ENCODE measurements at places on chromosomes 7 and 10.
A peak's percentile ranks its signal among the peaks of the same experiment; 100 is the strongest.

GRCh38 chr10:125134483-125134848, 25.9 kb downstream of the CTBP2 start:
- DNase-seq = no peak

DNA sequence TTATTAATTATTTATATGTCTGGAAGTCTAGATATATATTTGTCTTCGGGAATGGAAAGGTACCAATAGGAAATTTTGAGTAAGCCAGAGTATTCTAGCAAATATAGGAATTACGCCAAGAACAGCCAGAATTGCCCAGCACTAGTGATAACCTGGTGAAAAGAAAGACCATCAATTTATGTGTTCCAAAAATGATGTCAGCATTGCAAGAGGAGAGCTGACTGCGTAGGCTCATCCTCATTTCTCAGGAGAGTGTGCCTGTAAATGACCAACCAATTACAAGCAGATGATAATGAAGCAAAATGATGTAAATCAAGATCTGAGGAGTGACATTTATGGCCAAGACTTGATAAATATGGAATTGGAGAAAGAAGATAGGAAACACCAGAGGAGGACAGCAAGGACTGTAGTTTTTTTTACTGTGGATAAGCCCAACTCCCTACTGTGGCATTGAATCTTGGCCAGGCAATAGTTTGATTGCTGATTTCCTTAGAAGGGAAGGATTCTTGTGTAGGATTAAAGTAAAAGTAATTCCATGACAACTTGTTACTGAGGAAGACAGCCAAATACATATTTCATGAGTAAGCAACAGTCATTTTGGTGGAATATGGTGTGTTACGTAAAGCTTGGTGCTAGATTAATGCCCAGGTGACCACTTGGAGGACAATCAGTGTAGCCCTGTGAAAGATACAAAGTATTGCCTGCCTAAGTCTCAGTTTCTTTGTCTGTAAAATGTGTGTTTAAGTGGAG, 590.8 kb downstream of the AUTS2 start:
- no peak for DNase-seq

DNA sequence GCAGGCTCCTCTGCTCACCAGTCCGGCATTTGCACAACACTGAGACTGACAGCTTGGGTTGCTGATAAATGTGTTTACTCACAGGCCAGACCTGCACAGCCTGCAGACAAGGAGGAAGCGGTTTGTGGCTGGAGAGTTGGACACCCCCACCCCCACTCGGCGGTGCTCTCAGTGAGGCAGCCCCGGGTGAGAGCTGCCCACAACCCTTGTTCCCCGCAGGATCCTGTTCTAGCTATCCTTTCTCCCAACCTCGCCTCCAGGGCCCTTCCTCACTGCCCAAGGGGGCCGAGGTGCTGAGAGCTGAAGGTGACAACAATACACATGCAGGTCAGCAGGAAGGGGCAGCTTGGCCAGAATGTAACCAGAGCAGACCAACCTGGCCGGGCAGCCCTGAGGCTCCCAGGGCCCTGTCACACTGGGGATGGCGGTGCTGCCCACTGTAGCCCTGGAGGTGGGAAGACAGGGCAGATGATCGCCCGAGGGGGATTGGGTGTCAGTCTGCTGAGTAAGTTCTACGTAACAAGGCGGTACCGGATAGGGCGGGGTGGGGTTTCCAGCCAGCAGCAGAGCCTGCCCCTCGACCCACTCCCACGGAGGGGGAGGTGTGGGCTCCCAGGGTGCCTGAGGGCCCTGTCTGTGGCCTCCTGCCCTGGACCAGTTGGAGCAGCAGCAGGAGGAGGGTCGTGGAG, 2.1 kb upstream of the ADAM8 start:
- no peak for DNase-seq

DNA sequence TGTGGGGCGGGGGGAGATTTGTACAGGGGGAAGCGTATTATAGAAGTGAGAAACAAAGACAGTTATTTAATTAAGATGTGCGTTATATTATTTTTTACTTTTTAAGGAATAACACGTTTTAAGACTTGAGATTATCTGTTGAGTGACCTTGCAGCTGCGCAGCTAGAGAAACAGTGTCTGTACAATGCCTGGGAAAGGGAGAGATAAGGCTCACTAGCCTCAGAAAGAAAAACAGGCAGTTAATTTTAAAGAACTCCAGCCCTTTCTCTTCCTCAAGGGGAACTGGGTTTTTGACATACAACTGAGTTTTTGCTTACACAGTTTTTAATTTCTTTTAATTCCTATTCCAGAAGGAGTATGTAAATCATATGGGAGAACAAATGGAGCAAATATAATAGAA, 50.7 kb downstream of the LMBR1 start:
- no peak for DNase-seq

- no peak for DNase-seq
Observed at GRCh38 chr10:27504808-27505460, 830 bp downstream of the RAB18 start.

DNA sequence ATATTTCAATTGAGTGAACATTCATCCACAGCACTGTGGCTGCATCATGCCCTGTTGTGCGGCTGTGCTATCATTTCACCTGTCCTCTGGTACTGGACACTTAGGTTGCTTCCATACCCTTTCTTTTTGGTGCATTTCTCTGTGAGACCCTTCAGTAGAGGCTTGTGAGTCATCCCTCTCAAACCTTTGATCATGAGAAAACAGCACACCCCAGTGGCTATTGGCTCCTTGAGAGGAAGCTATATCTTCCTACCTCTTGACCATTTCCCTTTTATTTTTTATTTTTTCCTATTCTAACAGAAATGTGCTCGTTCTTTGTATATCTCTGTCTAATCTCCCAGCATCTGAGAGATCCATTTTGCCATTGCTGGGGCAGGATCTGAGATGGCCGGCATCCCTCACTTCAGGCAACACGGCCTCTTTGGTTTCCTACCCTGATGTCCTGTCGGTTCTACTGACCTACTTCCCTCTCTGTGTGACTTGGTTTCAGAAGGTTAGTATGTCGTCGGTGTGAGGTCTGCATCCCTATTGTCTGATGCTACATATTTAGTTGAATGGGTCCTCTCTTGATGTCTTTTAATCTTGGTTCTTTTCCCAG, 23.8 kb upstream of the PIK3AP1 start:
- DNase-seq = no peak

- DNase-seq = no peak
Observed at GRCh38 chr10:52879091-52879807, 106.7 kb upstream of the MBL2 start.

- no peak for DNase-seq
Observed at GRCh38 chr7:51015581-51015980, 232.9 kb upstream of the GRB10 start.

GRCh38 chr10:28118985-28119628, 120.2 kb upstream of the ODAD2 start:
- no peak for DNase-seq

GRCh38 chr7:51430480-51431086, 114.0 kb upstream of the COBL start:
- no peak for DNase-seq

- DNase-seq = no peak
Observed at GRCh38 chr7:108335269-108335918, 120.8 kb downstream of the NRCAM start.

- no peak for DNase-seq
Observed at GRCh38 chr7:83608716-83609115, 40.2 kb downstream of the SEMA3E start.

- peak; percentile 61 for DNase-seq
Observed at GRCh38 chr10:97572214-97572989, at the start of gene ANKRD2. Gene ANKRD2, plus strand, starts transcription at chr10:97572779. Its CDS starts 10 bp downstream, at chr10:97572789.

GRCh38 chr7:70374772-70375533, 757.0 kb upstream of the GALNT17 start:
- DNase-seq = no peak

DNA sequence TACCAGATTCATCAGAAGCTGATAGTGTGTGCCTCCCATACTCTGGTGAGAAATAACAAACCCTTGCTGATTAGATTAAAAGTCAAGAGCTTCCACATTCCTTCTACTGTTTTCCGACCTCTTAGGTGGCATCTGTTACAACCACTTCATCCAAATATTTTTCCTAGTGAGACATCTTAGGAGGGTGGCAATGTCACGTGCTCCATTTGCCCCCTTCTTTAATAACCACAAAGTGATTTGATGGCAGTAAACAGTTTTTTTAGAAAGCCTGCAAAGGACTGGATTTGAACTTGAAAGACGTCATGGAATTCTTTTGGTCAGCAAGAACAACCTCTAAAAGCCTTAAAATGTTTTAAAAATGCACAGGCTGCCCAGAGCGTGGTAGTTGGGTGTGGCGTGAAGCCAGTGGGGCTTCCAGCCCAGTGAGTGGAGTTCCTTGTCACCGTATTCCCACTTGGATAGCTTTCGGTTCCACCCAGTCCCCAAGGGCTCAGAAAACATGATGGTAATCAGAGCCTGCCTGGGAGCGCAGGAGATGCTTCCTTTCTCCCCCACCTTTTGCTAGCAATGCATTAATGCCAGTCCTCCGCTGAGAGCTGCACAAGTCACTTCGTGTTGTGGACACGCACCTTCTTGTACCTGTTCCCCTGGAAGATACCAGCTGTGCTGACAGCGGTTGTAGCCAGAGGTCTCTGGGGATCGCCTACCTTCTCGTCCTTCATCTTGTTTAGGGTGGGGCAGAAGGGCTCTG, 256.4 kb downstream of the KIAA1217 start:
- no peak for DNase-seq

- DNase-seq = no peak
Observed at GRCh38 chr7:100860702-100861615, 6.2 kb upstream of the TRIP6 start.
